ENCODE measurements at places on chromosomes 4 and X.
A peak's percentile ranks its signal among the peaks of the same experiment; 100 is the strongest.

DNA sequence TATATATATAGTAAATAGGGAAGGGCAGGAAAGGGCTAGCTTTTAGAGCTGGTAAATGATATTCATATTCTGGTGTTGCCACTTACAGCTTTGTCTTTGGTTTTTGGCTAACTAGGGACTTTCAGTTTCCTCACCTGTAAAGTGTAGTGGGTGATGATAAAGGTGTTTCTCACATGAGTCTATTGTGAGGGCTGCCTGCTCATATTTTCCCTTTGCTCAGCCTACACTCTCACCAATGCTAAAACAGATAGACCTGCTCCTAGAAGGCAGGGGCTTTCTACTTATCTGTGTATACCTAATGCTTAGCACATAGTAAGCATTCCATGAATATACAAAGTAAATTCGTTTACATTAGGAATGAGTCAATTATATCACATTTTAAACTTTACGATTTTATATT is 137.2 kb upstream of the HS3ST1 start:
- no peak for DNase-seq

DNA sequence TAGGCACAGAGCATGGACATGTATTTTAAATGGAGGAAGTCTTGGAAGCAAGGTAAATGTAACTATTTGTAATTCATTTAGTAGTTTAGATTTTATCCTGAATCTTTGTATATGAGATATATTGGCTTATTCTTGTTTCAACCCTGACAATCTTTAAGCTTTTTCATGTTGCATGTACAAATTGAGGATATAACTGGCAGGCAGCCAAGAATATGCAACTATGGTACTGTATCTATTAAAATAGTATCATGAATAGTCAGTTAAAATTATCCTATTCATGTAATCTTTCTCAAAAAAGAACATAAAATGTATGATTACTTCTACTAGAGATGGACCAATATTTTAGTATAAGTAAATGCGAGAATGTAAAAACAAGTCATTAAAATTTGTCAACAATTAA is 1141.5 kb downstream of the PCDH18 start:
- DNase-seq = no peak

DNA sequence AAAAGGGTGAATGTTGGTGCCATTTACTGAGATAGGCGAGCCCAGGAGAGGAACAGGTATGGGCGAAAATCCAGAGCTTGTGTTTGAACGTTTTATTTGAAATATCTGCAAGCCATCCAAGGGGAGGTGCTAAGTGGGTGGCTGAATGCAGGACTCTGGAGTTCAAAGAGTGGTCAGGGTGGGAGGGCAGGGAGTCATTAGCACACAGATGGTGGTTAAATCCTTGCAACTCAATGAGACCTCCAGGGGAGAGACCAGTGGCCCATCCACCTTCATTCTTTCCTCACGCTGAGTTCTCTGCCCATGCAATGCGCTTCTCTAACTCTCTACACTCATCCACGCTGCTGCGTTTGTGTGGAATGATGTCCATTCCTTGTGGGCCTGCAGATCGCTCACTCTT is 101.1 kb downstream of the VCX3B start:
- no peak for DNase-seq

- no peak for DNase-seq
Measured at GRCh38 chrX:20374900-20375438, 108.3 kb upstream of the RPS6KA3 start.

DNA sequence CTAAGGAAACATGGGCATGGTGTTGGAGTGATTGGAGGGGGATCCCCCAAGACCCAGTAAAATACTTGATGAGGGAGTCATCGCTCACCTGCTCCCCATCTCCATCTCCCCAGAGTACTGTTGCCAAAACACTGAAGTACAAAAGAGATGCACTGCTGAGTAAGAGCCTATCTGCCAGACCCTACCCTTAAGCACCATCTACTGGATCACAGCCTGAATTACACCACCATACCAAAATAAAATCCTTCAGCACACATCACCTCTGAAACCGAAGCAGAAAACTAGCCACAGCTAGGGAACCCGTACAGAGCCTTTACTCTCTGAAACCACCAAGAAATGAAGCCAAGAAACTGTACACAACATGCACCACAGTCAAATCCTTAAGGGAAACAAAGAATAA is 466.3 kb upstream of the ACTRT1 start:
- DNase-seq = no peak

- no peak for DNase-seq
Measured at GRCh38 chr4:128461291-128462102, 173.9 kb upstream of the PGRMC2 start.

- no peak for DNase-seq
Measured at GRCh38 chr4:83440899-83441298, 14.7 kb downstream of the HELQ start.

DNA sequence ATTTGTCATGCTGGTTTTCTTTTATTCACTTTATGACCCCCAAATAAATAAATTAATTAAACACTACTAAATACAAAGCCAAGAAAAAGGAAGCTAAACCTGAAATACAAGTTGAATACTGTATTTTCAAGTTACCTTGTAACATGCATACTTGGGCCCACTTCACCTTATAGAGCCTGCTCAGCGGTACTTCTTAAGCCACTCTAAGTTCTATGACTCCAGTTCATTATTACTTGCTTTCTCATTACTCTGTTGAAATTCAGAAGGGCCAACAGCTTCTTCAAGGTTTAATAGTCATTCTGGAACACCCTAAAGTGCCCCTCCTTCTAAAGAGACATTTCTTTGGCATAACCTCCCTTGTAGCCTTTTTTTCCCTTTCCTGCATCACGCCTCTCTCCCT is 844.5 kb downstream of the RPA4 start:
- DNase-seq = no peak

DNA sequence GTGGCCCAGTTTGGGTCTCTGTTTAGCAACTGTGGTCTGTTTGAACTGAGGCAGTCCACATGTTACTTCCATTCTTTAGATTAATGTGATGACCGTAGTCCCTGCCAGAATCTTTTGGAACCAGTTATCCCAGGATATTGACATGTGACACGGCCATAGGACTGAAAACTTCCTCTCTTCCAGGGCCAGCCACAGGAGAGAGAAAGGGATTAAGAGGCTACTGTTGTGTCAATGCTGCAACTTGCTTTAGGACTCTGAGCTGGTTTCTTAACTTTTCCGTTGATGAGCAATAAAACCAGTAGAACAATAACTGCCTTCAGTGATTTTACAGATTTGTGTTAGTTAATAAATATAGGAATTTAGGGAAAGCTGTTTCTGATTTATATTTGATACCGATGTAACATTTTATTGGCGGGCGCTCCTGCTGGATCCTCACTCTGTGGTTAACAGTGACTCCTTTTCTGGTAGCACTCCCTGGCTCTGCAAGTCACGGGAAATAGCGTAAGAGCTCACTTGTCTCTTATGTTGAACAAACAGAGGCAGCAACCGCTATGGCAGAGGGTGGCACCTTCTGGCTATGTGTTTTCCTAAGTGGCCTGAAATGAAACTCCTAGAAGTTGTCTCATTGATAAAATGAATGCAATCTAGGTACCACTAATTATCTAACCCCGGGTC is 2.5 kb downstream of the TENM3 start:
- DNase-seq = no peak

- DNase-seq = no peak
Measured at GRCh38 chr4:81550388-81550859, 78.7 kb upstream of the RASGEF1B start.

- DNase-seq = peak; percentile 13
Measured at GRCh38 chr4:2290974-2291704, 29.2 kb upstream of the MXD4 start.

DNA sequence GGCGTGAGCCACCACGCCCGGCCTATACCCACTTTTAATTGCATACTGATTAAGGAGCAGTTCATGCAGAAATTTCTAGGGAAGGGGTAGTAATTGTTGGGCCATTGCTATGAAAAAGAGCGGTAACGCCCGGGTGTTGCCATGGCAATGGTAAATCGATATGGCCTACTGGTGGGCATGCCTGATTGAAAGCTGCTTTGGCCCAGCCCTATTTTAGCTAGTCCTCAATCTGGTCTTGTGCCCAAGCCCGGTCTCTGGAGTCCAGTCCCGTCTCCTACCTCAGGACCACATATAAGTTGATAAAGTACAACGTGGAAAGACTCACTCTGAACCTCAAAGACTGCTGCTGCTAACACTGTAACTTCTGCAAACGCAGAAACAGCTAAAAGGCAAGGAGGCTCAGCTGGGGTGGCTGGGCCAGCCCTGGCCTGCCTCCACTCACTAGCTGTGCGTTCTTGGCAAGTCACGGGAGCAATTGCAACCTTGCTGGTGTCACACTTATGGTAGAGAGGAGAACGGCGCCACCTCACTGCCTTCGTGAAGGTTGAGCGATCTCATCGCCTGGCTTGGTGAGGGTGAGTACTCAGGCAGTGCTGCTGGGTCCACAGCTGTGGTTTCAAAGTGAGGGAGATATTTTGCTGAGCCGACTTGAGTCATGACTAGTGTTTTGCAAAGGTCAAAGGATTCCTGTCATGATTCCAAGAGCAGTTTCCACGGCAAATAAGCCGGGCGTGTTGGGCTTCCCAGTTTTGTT is 57.0 kb upstream of the GRPEL1 start:
- DNase-seq = no peak

- DNase-seq = no peak
Measured at GRCh38 chr4:145436796-145437195, 44.9 kb upstream of the SMAD1 start.

DNA sequence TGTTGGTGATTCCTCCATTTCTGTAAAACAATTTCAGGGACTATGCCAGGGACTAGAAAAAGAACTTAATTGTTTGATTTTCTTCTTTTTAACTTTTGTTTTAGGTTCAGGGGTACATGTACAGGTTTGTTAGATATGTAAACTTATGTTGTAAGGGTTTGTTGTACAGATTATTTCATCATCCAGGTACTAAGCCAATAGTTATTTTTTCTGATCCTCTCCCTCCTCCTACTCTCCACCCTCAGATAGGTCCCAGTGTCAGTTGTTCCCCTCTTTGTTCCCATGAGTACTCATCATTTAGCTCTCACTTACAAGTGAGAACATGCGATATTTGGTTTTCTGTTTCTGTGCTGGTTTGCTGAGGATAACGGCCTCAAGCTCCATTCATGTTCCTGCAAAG is 70.8 kb upstream of the BOD1L1 start:
- no peak for DNase-seq

- no peak for DNase-seq
Measured at GRCh38 chr4:1862055-1862911, 6.3 kb upstream of the LETM1 start.

DNA sequence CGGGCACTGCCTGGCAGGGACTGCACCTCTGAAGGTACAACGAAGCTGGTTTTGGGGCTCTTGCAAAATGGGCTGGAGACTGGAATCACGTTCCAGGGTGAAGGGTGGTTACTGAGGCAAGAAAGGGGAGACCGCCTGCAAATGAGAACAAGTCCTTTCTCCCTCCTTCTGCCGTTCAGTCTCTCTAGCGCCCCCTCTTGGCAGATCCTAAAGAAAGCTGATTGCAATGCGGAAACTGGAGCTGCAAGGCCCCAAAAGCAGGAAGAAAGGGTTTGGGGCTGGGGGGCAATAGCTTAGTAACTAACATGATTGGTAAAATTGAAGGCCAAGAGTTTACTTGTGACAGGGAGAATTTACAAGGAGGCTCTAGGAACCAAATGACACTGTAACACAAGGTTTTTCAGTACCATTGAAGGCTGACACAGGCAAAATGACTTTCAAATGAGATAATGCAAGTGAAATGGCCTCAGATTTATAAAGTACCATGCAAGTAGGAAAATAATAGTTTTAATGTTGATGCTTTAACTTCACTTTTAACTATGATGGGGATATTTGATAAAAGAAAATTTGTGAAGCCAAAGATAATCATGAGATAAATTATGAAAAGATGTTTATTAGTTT is 222.7 kb upstream of the HAND2 start:
- DNase-seq = no peak

DNA sequence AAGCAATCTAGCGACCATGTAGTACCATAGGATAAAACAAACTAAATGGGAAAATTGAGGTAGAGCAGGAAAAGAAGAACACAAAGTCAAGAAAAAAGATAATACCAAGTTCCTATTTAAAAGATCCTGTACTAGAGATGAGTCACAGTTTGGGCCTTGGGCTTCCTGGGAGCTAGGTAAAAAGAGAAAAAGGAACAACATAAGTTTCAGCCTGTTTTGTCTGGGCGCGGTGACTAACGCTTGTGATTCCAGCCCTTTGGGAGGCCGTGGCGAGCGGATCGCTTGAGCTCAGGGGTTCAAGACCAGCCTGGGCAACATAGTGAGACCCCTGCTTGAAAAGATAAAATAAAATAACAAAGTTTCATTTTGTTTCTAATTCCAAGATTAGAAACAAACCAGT is 14.0 kb upstream of the TMEM156 start:
- no peak for DNase-seq

DNA sequence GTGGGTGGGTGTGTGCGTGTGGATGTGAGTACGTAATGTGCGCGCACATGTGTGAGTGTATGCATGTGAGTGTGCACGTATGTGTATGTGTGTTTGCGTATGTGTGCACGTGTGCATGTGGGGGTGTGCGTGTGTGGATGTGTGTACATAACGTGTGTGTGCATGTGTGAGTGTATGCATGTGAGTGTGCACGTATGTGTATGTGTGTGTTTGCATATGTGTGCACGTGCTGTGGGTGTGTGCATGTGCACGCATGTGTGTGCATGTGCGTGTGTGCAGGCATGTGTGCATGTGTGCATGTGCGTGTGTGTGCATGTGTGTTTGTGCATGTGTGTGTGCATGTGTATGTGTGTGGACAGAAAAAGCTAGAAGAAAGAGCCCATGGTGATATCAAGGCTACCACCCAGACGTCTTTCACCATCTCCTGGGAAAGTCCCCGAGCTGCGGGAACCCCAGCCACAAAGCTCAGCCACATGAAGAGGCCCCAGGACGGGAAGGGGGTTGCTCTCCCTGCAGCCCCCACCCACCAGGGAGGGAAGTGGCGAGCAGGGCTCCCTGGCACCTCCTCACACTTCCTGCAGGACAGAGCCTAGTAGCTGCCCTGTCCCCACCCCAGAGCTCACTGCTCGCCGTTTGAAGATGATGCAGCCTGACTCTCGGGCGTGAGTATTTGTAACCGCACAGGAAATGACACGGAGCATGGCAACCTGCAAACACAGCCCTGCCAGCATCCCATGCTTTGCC is 108.3 kb downstream of the DCTD start:
- no peak for DNase-seq

DNA sequence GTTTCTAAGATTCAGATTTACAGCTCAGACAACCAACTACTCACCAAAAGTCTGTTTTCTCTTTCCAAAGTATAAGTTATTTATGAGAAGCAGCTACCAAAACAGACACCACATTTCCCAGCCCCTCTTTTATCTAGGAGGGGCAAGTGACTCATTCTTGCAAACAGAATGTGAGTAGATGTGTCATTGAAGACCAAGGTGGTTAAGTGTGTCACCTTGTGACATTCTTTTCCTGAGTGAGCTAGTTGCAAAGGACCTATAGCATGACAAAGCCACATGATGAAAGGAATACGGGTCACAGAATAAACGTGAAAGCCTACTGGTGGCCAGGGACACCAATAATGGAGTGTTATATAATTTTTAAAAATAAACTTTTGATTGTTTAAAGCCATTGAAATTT is 50.0 kb downstream of the SLC7A11 start:
- no peak for DNase-seq

GRCh38 chrX:107207089-107207488 is 678 bp downstream of the DNAAF6 start:
- DNase-seq = no peak

GRCh38 chrX:107323786-107324492 is 117.5 kb downstream of the DNAAF6 start:
- DNase-seq = no peak
